EH (cell line): ENCODE measurements at places on chromosomes 7 and 10.
A peak's percentile ranks its signal among the peaks of the same experiment; 100 is the strongest.

DNA sequence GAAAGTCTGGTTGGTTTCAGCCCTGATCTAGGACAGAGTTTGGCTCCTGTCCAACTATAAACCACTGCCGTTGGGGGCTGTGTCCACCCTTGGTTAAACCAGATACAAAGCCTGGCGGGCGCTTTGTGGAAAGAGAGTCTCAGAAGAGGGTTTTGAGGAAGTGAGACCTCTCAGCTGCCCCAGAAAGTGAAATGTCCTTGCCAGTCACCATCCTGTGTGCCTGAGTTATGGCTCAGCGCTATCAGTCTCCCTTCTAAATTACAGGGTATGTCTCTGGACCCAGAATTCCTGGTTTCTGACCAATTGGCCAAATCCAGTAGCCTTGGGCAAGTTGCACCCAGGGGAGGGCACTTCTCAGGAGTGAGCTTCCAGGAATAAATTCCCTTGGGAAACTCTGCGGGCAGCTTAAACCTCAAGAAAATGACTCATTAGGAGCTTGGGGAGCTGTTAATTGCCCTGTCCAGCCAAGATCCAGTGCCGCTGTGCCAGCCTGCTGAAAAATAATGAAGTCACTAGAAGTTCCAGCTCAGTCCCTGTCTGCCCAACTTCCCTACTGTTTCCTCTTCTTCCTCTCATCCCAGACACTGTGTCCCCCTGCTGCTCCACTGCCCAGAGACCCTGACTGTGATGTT is 66.7 kb upstream of the PDZD8 start:
- peak; percentile 99 for DNase-seq

GRCh38 chr7:11768263-11768662 is 63.7 kb downstream of the THSD7A start:
- no peak for DNase-seq

- DNase-seq = no peak
These were observed 48.6 kb downstream of the ICA1 start for GRCh38 chr7:8213381-8213780.

DNA sequence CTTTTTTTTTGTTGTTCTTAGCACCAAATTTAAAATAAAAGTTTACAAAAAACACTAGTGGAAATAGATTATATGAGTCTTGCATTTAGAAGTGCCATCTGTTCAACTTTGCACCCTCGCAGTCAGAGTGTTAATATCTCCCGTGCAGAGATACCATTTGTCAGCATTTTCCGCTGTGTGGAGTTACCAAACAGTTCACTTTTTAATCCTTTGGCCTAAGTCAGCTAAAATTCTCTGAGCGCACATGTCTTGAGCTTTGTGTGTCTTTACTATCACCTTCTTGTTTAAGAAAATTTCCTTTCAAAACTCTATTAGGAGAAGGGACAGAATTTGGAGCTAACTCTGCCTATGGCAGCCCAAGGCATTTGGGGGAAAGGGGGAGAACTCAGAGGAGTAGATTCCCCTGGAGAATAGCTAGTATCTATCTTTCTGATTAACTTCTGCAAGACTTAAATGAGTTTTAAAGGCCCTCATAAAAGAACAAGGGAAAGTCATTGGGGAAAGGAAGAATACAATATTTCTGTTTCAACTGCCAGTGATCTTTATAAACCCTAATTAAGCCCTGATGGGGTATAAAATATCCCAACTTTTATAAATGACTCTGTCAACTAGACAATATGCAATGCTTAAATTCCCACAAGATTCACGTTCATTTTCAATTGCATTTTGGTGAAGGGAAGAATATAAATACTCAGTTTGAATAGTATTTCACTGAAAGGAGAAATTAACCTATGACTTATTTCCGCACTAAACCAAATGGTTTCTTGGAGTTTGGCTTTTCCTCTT is 114.9 kb upstream of the RAB11FIP2 start:
- DNase-seq = no peak

DNA sequence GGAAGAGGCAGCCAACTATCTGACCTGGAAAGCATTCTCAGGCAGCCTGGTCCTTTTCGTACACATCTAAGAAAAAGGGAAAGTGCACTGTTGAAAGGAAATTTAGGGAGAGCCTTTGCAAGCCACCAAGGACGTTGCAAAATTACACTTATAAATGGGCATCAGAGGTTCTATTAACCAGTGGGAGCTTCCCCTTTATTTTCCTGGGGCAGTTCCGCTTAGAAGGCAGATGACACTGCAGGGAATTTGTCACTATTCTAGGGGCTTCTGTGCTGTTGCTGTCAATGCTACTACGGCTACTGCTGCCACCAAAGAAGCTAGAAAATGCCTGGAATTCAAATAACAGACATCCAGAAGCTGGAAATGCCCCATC is 79.6 kb upstream of the AUTS2 start:
- DNase-seq = no peak

DNA sequence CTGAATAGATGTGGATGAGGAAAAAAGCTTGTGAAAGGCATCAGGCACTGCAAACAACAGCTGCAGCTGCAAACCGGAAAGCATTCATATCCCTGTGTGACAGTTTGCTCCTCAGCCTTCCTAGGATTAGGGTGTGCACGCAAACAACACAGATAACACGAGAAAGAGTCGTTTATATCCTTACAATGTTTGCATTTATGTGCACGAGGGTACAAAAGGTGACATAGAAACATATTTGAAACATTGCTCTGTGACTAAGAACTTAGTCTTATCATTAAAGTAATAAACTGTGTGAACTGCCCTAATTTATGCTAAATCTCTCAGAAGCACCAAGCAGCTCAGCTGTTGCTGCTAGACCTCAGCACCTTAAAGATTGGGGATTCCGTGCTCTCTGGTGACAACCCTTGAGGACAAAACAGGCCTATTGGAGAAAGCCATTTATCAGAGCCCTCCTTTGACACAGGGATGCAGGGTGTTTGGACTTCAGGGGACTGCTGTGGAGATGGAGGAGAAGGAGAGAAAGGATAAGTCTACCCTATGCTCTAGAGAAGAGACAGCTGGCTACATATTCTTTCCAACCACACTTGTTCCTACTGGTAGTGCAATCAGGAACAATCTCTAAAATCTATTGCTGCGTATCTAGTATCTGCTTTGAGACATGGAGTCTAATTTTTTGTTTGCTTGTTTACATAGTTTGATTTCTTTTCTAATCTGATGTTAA is 176.2 kb downstream of the GNAT3 start:
- no peak for DNase-seq

- no peak for DNase-seq
These were observed 11.1 kb downstream of the LRRC4 start for GRCh38 chr7:128020159-128020558.

GRCh38 chr10:43214071-43214955 is 52.6 kb downstream of the RASGEF1A start:
- DNase-seq = peak; percentile 47

- no peak for DNase-seq
These were observed 73.9 kb downstream of the KAT6B start for GRCh38 chr10:74900297-74900696.

GRCh38 chr10:79490400-79491142 is 21.8 kb upstream of the EIF5AL1 start:
- DNase-seq = peak; percentile 68

- DNase-seq = no peak
These were observed 343.9 kb upstream of the COBL start for GRCh38 chr7:51660516-51660915.

- no peak for DNase-seq
These were observed 98.0 kb upstream of the ELMO1 start for GRCh38 chr7:37546677-37547076.

DNA sequence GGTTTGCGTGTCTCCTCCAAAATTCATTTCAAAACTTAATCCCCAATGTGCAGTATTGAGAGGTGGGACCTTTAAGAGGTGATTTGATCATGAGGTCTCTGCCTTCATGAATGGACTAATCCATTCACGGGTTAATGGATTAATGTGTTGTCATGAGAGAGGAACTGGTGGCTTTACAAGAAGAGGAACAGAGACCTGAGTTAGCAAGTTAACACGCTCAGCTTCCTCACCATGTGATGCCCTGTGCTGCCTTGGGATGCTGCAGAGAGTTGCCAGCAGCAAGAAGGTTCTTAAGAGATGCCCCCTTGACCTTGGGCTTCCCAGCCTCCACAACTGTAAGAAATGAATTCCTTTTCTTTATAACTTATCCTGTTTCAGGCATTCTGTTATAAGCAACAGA is 3.7 kb upstream of the TCTN3 start:
- no peak for DNase-seq

GRCh38 chr7:100156331-100157068 is 2.0 kb downstream of the TRAPPC14 start:
- DNase-seq = no peak

- DNase-seq = no peak
These were observed 165.1 kb downstream of the GLRX3 start for GRCh38 chr10:130301021-130301892.

DNA sequence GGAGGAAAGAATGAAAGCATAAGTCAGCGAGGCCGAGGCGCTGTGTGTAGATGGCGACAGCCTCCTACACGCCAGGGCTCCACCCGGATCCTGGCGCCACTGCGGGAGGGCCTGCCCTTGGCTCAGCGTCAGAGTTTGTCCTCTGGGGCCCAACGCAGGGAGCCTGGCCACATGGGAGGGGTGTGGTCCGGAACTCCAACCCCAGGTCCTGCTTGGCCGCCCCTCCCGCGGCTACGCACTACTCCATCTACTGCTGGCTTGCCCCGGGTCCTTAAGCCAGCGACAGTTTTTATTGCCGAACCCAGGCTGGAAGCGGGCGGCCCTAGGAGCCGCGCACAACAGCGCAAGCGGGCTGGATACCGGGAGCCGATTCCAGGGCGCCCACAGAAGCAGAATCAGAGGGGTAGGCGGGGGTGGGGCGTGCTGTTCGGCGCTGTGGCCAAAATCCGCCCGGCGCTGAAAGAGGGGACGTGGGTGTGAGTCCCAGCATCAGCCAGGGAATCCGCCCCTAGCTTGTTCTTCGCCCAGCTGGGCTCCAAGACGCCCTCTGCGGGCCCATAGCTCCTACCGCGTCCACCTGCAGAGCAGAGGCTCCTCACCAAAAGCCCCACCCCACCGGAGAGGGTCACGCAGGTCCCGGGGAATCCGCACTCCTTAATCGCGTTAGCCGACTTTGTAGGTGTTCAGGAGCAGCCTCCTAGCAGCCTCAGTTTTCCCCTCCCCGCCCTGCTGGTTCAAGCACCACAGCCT is 4.5 kb downstream of the KAZALD1 start:
- peak; percentile 75 for DNase-seq

DNA sequence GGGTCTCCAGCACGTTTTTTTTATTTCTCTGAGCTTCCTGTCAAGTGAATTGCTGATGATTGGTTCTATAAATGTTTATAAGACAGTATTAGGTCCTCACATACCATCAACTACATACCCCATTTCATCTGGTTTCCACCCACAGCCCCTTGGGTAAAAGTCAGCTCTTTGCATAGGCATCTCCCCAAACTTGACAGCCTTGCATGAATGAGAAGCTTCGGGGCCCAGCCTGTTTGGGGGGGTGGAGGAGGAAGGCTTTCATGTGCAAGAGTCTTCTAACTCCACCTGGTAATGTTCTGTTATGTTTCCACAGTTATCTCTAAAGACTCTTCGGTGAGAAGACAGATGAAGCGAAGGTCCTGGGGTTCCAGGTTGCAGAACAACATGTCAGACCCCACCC is 75.4 kb downstream of the SCRN1 start:
- DNase-seq = no peak

- DNase-seq = no peak
These were observed 277.0 kb downstream of the HDAC9 start for GRCh38 chr7:18772567-18772965.

DNA sequence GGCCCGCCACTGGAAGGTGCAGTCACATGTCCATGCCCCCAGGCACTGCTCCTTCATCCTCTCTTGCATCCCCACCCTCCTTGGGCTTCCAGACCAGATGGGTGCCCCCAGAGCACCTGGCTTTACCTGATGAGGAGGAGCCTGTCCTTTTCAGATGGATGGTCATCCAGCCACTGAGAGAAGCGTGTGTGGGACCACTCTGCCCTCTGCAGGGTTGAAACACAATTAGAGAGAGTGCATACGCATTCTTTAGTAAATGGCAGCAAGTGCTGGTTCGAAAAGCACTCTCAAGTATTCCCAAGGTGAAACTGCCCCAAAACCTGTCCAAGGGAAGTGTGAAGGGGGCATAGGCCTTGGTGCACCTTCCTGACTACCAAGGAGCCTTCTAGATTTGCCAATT is 41.6 kb downstream of the HBP1 start:
- no peak for DNase-seq
